NCI-H69 (cell line): ENCODE measurements at places on chromosomes 3 and 15.
A peak's percentile ranks its signal among the peaks of the same experiment; 100 is the strongest.

GRCh38 chr3:100319951-100320350 lies 14.6 kb upstream of the NIT2 start:
- no peak for DNase-seq

DNA sequence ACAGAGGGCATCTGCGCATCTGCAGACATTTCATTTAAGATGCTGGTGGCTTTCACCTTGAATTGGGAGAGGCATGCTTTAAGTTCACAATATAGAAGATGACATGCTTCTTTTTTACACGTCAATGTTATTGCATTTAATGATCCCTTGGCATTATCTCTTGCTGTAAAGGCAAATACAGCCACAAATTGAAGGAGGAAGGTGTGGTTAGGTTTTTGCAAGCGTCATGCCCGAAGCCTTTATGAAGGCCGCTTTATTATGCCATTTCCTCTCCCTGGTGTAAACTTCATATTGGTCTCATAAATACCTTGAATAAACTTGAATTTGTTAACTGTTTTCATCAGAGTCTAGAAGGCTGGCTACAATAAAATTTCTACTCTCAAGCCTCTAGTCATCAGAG lies 212.7 kb downstream of the PDZRN3 start:
- DNase-seq, result no peak

GRCh38 chr3:23129817-23130216 lies 73.3 kb upstream of the UBE2E2 start:
- no peak for DNase-seq

DNA sequence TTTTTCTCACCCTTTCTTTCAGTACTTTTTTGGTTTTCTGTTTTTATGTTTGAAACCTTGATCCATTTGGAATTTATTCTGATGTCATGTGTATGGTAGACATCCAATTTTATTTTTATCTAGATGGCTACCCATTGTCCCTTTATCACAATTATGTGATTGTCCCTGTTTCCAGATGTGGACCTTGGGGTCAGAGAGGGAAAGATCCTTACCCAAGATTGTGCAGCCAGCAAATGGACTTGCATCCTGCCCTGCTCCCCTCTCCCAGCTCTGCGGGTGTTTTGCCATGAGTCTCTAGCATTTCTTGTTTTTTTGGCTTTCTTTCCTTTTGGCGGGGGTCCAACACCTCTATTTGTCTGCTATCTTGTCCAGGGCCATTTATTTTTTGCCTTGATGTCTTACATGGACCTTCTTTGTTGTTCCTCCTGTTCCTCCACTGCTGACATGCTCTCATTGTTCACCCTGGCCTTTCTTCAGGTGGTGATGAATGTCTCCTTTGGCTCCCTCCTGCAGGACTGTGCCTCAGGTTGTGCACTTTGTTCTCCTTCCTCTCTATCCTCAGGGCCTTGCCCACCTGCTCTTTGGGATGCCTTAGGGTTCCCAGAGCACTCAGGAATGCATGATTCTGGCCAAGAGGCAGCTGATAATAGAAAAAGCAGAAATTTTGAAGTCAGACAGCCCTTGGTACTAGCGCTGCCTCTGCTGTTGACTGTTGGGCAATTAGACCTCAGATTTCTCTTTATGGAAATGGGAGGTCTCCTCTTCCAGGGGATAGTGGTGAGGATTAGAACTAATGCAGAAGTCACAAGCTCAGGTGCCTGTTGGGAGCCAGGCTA lies 84.3 kb downstream of the EEFSEC start:
- peak; percentile 26 for DNase-seq

GRCh38 chr15:41597787-41598186 lies 38.8 kb downstream of the TYRO3 start:
- DNase-seq, result no peak

- DNase-seq, result no peak
These were observed 179.2 kb downstream of the RORA start for GRCh38 chr15:61049934-61050333.

GRCh38 chr15:67303490-67304363 lies 49.1 kb downstream of the IQCH start:
- peak; percentile 63 for DNase-seq

DNA sequence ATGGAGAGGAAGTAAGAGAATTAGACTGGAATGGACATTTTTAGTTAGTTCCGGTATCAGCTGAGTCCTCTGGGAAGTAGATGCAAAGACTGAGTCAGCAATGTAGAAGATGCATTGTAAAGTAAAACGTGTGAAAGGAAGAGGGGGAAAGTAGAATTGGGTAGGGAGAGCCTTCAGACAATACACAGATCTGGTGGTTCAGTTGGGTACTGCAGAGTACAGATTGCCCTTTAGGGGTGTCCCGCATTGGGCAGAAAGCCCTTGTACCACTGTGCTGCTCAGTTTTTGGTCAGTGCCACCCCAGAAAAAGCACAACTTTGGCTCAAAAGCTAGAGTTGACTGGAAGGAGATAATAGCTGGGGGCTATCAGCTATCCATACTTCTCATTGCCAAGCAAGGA lies 247.4 kb downstream of the KBTBD8 start:
- no peak for DNase-seq

DNA sequence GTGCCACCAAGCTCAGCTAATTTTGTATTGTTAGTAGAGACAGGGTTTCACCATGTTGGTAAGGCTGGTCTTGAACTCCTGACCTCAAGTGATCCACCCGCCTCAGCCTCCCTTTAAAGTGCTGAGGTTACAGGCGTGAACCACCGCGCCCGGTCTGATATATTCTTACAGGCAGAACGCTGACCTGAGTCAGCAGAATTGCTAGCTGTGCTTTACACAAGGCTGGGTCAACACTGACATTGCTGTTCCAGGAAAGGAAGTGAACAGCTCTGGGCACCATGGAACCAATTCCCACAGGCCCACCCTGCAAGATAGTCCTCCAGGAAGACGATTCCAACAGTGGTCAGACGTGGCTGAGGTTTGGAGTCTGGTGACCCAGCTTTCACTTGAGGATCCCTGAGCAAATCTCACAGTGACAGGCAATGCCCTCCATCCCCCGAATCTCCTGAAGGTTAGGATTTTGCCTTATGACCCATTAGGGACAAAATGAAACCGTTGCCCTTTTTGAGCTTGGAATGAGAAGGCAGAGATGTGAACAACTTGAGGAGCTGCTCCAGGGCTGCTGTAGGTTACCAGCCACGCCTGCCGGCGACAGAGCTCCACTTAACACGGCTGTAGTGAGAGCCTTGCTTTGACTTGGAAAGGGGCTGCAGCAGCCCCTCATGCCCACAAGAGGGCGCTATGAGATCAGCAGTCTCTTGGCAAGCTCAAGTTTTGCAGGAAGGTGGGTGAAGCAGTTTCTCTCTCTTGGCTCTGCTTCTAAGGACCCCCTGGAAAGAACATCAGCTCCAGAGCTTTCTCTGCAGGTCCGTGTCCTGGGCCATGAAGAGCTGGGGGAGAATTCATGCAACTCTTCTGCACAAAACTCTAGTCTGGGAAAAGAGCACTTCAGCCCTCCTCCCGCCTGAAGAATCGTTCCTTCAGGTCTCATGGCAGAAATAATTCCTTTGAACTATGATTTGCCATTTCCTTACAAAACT lies 74.1 kb downstream of the SENP2 start:
- peak; percentile 83 for DNase-seq

DNA sequence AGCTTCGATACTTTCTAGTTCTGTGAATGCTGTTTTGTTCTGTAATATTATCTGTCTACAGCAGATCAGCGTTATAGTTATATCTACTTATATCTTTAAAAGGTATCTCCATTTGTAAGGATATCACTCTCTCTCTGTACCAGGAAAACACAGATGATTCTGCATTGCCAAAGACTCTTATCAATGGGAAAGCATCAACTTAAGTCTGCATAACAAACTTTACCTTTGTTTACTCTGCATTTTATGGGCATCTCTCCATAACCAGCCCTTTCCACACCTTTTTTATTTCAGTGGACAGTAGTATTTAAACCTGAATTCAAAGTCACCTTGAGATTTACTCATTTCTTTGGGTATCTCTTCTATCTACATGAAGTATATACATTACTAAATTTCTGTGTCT lies 238.7 kb upstream of the GRM7 start:
- DNase-seq, result no peak

- DNase-seq, result no peak
These were observed 165.4 kb upstream of the TOPAZ1 start for GRCh38 chr3:44076221-44076829.

DNA sequence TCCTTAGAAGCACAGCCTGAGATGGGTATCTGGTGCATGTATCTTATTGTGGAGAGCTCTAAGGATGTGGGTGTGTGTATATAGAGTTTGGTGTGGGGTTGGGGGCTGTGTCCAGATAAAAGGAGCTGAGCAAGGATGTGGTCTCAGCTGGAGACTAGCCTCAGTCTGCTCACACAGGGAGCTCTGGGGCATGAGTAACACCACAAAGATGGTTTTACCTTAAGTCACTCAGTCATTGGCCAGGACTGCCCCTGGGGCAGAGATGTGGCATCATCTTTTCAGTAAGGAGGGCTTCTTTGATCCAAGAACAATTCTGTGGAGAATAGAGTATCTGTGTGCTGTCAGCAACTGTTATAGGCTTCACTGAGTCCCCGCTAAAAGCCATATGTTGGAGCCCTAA lies 163.4 kb upstream of the NUDT16 start:
- no peak for DNase-seq

DNA sequence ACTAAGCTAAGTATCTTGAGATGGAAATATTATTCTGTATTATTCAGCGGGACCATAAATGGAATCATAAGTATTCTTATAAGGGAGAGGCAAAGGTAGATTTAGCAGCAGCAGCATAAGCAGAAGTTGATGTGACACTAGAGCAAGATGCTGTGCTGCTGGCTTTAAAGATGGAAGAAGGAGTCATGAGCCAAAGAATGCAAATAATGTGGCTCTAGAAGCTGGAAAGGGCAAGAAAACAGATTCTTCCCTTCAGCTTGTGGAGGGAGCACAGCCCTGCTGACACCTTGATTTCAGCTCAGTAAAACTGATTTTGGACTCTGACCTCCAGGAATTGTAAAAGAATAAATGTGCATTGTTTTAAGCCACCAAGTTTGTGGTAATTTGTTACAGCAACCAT lies 144.2 kb upstream of the ANKRD28 start:
- no peak for DNase-seq

- DNase-seq, result no peak
These were observed 54.1 kb downstream of the PLXNA1 start for GRCh38 chr3:127037021-127037400.

DNA sequence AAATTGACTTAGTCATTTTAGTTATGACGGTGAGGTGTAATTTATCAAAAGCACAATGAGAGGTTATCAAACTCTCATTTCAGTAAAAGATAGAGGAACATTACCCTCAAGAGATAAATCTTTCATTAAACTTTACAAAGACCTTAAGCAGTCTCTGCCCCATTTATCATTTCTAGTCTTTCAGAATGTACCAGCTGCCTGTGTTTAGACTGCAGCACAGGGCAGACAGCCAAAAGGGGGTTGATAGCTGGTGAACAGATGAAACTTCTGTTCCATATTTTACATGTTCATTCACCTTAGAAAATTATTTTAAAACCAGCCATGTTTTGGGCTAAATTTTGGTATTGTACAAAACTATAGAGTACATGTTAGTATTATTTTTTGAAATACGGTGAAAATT lies 514.6 kb upstream of the CNTN3 start:
- peak; percentile 71 for DNase-seq

DNA sequence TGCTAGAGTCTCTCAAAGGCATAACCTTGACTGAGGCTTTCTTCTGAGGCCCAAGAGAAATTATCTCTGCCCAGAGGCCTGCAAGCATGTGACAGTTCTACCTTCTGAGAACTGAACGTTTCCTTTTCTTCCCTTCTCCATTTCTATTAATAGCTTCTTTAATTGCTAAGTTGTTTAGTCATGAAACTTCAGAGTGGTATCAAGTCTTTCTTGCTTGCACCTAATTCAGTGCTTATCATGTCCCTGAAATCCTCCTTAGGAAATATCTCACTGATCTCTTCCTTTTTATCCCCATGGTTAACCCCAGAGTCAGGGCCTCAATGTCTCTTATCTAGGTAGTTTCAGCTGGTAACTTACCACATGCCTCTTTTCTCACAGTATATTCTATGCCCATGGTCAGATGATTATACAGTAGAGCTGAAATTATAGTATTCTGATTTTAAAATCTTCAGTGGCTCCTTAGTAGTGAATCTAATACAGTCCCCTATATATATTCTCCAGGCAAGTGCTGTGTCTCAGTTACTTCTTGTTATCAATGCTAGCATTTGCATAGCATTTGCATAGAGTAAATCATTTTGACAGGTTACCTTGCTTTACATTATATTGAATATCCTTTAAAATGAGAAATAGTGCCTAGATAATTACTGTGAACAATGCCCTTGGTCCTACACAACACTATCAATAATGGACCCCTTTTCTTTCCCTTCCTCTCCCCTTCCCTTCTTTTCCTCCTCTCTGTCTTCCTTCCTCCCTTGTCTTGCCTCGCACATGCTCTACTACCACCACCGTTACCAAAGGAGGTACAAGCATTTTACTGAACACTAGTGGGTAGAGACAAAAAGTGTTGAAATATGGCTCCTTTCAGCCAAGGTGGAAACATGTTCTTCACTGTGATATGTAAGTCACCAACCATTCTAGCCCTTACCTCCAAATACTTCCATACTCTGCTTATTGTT lies 33.0 kb downstream of the KBTBD8 start:
- DNase-seq, result no peak

GRCh38 chr3:129014148-129014547 lies 13.0 kb downstream of the EFCC1 start:
- no peak for DNase-seq

DNA sequence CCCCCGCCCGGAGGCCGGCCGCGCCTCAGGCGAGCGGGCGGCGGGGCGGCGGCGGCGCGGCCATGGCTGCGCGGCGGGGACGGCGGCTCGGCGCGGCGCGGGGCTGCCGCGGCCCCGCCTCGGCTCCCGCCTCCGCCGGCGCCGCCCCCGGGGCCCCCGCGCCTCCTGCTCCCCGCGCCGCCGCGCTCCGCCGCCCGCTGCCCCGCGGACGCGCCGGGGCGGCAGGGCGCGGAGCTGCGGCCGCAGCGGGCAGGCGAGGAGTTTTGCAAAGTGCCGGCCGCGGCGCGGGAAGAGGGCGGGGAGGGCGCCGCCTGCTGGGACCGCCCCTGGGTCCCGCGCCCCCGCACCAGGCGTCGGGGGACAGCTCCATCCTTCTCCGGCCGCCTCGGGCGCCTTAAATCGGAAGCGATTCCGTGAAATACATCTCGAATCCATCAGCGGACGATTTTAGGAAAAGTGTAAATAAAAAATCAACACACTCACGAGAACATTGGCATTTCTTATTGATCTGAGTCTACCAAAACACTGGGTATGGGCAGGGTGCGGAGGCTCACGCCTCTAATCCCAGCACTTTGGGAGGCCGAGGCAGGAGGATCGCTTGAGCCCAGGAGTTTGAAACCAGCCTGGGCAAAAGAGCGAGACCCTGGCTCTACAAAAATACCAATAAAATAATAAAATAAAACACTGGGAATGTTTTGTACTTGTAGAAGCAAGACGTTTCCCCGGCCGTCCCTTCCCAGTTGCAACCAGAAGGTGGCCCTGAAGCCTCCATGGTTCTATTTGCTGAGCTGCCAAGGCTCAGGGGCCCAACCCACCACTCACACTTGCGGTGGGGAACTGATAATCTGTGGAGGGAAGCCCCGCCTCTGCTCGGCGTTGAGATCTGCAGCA lies 136.9 kb downstream of the NUP210 start:
- peak; percentile 46 for DNase-seq

DNA sequence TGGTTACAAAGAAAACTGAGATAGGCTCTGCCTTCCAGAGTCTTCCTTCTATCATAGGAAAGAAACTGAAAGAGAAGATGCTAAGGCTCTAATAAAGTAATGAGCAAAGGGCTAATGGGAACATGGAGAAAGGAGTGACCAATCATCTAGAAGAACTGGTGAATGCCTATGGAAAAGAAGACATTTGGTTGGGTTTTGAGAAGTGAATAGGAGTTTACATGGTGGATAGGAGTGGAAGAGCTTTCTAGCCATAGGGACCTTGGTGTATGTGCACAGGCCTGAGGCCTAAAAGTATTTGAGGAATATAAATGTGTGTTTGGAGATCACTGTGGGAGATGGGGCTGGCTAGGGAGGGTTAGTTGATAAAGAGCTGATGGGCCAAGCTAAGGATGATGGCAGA lies 6.8 kb downstream of the LPP start:
- DNase-seq, result no peak
